ENCODE measurements at places on chromosomes 2 and 18.

GRCh38 chr18:33805592-33805991 is 227.6 kb downstream of the ASXL3 start:
- DNase-seq, result no peak

GRCh38 chr2:231470246-231470900 is 6.1 kb upstream of the NCL start:
- DNase-seq, result no peak

DNA sequence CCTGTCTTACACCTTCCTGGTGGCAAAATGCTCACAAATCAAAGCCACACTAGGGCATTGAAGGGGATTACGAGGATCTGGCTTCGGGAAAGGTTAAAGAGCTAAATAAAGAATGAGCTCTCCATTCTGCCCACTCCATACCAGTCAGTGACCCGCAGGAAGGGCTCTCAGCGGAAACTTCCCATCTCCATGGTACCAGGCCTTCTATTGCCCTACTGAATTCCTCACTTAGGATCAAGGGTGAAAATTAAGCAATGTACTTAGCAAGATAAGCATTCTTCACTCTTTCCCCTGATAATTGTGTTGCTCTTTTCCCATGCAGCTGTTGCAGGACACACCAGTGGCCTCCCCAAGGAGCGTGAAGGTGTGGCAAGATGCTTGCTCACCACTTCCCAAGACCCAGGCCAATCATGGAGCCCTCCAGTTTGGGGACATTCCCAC is 75.6 kb upstream of the TTC39C start:
- DNase-seq, result no peak

DNA sequence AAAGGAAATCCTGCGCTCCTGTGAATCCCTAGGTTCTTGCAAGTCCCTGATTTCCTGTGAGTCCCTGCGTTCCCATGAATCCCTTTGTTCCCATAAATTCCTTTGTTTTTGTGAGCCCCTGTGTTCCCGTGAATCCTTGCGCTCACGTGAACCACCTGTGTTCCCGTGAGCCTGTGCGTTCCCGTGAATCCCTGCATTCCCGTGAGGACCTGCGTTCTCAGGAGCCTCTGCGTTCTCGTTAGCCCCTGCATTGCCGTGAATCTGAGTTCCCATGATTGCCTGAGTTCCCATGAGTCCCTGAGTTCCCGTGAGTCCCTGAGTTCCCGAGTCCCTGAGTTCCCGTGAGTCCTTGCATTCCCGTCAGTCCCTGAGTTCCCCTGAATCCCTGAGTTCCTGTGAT is 71.5 kb downstream of the SNTG2 start:
- DNase-seq, result no peak

GRCh38 chr2:74092275-74092674 is 55.4 kb downstream of the BOLA3 start:
- DNase-seq, result peak; percentile 6

GRCh38 chr2:60979231-60979630 is 38.3 kb upstream of the PEX13 start:
- DNase-seq, result no peak

DNA sequence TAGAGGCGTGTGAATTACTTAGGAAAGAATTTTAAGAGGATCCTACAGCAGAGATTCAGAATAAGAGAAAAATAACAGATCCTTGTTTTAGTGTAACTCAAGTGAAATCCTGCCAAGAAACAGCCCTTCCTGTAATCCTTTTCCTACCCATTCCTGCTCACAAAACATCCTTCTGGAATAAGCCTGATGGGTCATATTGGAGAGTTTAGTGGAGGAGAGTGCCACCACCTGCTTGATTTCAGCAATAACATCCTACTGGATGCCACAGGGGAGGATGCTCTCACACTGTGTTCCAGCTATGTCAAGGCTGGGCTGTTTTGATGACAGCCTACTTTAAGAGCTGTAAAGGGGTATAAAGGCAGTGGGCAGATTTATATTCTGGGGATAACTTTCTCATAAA is 54.8 kb upstream of the CCDC178 start:
- DNase-seq, result no peak

DNA sequence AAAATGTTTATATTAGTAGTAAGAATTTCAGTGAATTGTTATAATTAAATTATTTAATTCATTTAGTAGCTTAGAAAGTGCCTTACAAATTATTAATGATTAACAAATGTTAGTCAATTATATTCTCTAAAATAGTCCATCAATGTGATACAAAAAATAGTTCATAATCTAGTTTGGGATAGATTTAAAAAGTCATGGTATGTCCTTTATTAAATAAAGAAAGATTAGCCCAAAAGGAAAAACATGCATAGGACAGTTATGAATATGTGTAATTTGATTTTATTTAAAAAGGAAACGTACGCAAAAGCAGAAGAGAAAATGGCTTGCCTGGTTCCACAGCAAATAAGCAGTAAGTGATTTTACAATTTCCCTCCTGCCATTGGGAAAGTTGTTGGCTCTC is 768.5 kb downstream of the TRIB2 start:
- DNase-seq, result no peak

- no peak for DNase-seq
Observed at GRCh38 chr2:14941151-14941631, 308.7 kb downstream of the LRATD1 start.

DNA sequence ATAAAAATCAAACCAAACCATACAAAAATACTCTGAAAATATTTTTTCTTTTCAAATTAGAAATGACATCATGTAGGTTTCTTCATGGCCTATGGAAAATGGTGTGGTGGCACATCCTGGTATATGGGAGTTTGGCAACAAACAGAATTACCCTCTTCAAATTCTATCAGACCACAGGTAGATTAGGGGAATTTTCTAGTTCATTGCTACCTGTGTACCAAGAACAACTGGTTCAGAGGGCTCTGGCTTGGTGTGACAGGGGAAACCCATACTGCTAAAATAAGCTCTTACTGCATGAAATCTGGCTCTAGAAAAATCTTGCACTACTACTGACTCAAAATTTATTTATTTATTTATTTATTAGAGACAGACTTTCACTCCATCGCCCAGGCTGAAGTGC is 63.4 kb upstream of the PELI1 start:
- no peak for DNase-seq

DNA sequence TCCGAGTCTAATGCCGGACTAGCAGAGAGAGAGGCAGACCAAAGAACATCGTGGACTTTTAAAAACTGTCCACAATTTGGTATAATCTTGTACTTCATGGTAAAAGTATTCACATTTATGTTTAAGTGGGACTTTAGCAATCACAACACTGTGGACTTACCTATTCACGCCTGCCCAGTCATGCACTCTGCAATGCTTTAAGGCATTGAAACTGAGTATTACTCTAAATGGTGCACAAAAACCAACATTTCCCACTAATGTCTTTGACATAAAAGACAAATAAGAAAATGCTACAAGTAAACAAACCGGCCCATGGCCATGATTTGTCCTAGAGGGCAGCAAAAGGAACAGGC is 91.3 kb downstream of the ACVR1 start:
- DNase-seq, result no peak

DNA sequence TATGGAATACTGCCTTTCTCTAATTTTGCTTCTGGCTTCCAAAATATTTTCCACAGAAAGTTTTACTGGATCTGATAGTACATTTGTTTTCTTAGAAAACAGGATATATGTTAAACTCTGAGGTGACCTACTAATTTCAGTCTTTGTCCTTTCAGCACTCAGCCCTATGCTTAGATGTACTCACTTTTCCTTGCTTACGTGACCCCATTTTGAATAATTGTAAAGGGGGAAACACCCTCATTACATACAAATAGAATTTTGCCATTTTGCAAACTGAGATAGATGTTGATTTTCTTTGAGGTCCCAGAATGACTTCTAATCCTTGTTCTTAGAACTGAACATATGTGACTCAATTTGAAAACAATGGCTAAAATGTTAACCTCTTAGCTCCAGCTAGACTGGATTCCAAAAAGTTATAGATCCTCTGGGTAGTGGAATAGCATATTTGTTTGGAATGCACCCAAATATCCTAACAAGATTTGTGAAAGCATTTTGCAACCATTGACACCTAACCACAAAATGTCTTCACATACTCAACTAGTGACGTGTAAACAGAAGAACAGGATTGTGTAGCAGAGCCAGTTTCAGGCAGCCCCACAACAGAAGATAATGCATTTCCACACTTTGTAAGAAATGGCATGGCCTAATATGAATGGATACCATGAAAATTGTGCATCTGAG is 44.8 kb upstream of the EHBP1 start:
- DNase-seq, result no peak

- DNase-seq, result no peak
Observed at GRCh38 chr18:53701697-53702096, 522.8 kb downstream of the MBD2 start.

DNA sequence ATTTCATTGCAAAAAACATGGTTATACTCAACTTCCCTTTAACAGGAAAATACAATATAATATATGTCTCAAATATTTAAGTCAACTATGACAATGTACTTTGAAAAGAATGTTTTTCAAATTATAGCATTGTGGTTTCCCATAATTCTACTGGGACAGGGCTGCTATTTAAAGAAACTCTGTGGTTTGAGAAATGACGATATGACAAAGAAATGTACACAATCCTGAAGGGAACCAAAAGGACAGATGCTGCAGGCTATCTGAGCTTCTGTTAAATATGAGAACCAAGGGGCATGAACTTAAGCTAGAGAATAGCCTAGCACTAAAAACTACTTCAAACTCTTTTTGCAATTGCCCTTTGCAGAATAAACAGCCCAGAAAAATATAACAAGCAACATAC is 415.9 kb downstream of the GRB14 start:
- DNase-seq, result no peak

DNA sequence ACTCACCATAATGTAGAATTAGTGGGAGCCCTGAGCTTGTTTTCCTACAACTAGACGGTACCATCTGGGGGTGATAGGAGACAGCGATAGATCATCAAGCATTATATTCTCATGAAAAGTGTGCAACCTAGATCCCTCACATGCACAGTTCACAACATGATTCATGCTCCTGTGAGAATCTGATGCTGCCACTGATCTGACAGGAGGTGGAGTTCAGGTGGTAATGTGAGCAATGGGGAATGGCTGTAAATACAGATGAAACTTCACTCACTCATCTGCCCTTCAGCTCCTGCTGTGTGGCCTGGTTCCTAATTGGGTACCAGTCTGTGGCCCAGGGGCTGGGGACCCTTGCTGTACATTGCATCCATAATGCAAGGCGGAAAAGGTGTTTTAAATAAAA is 60.7 kb downstream of the USP34 start:
- DNase-seq, result no peak

DNA sequence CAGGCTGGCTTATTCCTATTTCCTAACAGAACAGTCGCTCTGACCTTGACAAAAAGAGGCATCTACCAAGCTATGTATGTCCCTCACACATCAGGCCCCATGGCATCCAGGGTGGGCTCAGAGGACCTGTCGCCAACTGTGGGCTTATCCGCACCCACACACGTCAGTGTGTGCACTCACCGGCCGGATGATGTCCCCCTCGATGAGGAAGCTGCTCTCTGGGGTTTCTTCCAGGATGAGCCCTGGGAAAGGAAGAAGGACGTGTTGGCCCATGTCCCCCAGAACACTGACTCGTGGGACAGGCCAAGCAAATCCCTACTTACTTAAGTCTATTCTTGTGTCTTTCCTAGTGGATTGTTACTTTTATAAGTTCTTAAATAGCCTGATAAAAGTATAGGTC is 3.1 kb downstream of the ASTL start:
- DNase-seq, result no peak

GRCh38 chr2:68214381-68214780 is 38.0 kb downstream of the PPP3R1 start:
- no peak for DNase-seq
